ENCODE measurements at places on chromosomes 6 and 20. TPM values are rescaled to one million over a fixed set of nuclear protein-coding genes. Genes with fewer than 3 reads are reported as not detected.

UNC5CL gene
- 1.8 TPM for total RNA-seq

GINS1 gene
- 31.2 TPM for total RNA-seq

MROH8 gene
- total RNA-seq: 1.6 TPM

CBLN4 gene
- total RNA-seq: not detected

WFDC5 gene
- total RNA-seq: not detected

PRKN gene
- total RNA-seq: 0.55 TPM

DLL1 gene
- 0.79 TPM for total RNA-seq

SYCP2 gene
- total RNA-seq: 3.8 TPM

TSBP1 gene
- total RNA-seq: not detected

MUCL3 gene
- not detected for total RNA-seq

TREML1 gene
- not detected for total RNA-seq

DNA sequence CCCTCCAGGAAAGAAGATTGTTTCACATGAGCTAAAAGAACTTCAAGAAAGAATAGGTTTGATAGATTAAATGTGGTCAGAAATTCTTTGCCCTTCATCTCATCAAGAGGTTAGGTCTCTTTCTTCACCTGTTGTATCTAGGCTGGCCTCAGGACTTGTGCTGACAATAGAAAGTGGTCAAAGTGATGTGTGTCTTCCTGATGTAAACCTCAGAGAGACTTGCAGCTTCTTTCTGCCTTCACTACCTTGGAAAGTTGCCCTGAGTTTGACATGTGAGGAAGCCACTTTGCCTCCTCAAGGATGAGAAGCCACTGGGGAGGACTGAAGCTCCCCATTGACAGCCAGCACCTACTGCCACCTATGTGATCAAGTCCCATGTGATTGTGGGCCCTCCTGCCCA is 46.3 kb downstream of the TBPL1 start:
- no peak overlapping the region for H3K4me3 ChIP-seq
- no peak overlapping the region for H3K27ac ChIP-seq
- DNase-seq: no peak
- H3K4me1 ChIP-seq: no peaks in the 10 kb centered on the region
- H3K27me3 ChIP-seq: no peaks in the 10 kb centered on the region

DNA sequence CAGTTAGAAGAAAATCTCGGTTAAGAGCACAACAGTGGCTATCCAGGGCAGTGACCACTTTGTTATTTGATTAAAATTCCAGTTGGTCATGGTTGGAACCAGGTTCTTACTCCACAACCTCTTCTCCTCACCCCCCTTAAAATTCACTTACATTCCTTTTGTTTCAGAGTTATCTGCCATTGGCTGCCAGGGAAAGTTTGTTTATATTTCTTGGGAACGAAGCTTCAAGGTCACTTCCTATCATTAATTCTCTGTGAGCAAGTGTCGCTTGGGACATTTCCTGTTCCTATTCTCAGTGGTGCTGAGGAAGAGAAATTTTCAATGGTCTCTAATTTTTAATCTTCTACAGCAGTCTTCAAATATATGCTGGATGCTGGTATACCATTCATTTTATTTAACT is 121.1 kb upstream of the COL21A1 start:
- H3K27ac ChIP-seq: no peak overlapping the region
- no peaks in the 10 kb centered on the region for H3K4me1 ChIP-seq
- no peaks in the 10 kb centered on the region for H3K36me3 ChIP-seq
- H3K27me3 ChIP-seq: no peaks in the 10 kb centered on the region

DNA sequence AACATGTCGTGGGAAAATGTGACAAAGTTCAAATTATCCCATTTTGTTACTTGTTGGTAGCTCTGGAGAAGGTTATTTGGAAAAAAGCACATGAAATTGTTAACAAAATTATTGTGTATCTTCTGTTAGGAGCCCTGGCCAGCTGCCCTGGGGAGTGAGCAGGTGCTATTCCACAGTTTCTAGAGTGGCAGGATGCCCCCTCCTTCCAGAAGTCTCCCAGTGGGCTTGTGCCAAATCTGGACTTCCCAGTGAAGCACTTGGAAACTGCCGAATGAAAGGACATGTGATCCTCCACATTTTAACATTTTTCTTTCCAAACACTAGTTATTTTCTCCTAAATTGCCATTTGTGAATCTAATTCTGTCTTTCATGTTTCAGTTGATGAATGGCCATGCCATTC is 66.9 kb upstream of the CLDN20 start:
- no peak overlapping the region for H3K4me3 ChIP-seq
- no peaks in the 10 kb centered on the region for H3K36me3 ChIP-seq
- H3K27me3 ChIP-seq: no peaks in the 10 kb centered on the region
- H3K27ac ChIP-seq: no peak overlapping the region

DNA sequence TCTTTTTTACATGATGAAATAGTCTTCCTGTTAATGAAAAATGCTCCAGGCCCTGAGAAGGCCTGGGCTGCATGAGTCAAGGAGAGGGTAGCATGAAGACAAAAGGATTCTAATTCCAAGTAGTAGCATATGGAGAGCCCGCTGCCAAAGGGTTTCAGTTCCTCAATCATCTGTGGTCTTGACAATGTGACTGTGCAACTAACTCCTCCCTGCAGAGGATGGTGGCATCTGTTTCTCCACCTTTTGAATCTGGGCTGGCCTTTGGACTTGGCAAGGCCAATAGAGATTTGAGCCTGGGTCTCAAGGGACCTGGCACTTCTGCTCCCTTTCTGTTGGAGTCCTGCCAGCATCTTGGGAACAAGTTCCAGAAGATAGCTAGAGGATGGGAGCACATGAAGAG is 35.1 kb upstream of the ANKEF1 start:
- peaks cover 4% of the 10 kb centered on the region for H3K27me3 ChIP-seq
- H3K27ac ChIP-seq: no peak overlapping the region
- no peak for DNase-seq
- no peaks in the 10 kb centered on the region for H3K4me1 ChIP-seq
- H3K36me3 ChIP-seq: no peaks in the 10 kb centered on the region

- no peaks in the 10 kb centered on the region for H3K4me1 ChIP-seq
- H3K4me3 ChIP-seq: no peak overlapping the region
Measured at GRCh38 chr20:1934721-1935573, 39.7 kb downstream of the SIRPA start.

DNA sequence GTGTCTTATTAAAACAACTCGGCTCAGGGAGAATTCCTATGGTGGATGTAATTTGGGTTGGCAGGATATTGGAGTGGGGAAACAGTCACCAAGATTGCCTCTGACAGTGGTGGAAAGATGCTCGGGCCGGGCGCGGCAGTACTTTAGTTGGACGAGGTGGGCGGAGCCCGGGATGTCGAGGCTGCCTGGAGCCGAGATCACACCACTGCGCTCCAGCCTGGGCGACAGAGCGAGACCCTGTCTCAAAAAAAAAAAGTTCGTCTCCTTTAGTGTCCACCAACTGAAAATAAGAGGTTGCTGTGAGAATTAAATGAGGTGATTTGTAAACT is 621 bp downstream of the NOL7 start:
- peaks cover 36% of the 10 kb centered on the region for H3K36me3 ChIP-seq
- no peaks in the 10 kb centered on the region for H3K27me3 ChIP-seq
- DNase-seq: no peak
- H3K4me1 ChIP-seq: peaks cover 24% of the 10 kb centered on the region
- H3K4me3 ChIP-seq: peak overlapping the region; percentile 92

GRCh38 chr6:44556046-44556445 is 168.5 kb downstream of the CDC5L start:
- H3K4me1 ChIP-seq: no peaks in the 10 kb centered on the region
- H3K27me3 ChIP-seq: peaks cover 7% of the 10 kb centered on the region
- H3K36me3 ChIP-seq: no peaks in the 10 kb centered on the region
- H3K27ac ChIP-seq: no peak overlapping the region
- no peak for DNase-seq

DNA sequence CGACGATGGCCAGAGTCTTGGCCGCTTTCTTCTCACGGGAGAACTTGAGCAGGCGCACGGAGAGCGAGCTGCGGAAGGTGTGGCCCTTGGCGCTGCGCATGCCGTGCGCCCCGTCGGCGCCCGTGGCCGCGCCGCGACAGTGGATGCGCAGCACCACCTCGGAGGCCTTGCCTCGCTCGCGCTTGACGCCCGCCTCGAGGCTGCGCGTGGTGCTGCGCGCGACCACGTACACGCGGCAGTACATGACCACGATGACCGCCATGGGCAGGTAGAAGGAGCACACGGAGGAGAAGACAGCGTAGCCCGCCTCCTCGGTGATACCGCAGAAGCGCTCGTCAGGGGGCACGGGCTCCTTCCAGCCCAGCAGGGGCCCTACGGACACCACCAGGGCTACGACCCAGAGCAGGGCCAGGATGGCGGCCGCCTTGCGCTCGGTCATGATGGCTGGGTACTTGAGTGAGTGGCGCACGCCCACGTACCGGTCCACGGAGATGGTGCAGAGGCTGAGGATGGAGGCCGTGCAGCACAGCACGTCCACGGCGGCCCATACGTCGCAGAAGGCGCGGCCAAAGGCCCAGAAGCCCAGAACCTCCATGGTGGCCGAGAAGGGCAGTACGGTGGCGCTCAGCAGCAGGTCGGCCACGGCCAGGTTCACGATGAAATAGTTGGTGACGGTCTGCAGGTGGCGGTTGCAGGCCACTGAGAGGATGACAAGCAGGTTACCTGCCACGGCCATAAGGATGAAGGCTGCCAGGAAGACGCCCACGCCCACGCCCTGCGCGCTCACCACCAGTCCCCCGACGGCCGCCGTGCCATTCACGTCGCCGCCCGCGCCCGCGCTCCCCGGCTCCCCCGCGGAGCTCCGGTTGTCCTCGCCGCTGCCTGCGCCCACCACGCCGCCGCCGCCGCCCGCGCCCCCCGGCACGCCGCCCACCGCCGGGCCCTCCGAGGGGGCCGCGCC is 232.8 kb upstream of the RNF24 start:
- H3K4me1 ChIP-seq: no peaks in the 10 kb centered on the region
- H3K4me3 ChIP-seq: no peak overlapping the region
- DNase-seq: no peak
- peaks cover 3% of the 10 kb centered on the region for H3K27me3 ChIP-seq

DNA sequence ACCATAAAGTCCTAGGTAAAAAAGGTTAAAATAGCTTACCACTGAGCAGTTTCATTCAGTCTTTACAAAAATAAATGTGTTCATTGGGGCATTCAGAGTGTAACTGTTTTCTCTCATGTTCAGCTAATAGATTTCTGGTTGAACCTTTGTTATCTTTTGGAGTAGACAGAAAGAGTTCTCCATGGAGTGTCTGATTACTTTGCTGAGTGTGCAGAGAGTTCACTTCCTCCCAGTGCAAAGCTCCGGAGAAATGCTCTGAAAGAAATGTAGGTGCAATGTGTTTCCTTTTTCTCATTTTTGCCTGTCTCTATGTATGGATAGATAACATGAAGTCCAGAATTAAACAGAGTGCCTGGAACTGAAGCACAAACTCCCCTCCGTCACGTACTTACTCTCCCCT is 52.6 kb downstream of the JAG1 start:
- H3K27me3 ChIP-seq: no peaks in the 10 kb centered on the region
- DNase-seq: no peak
- H3K4me3 ChIP-seq: no peak overlapping the region
- H3K36me3 ChIP-seq: no peaks in the 10 kb centered on the region
- H3K4me1 ChIP-seq: no peaks in the 10 kb centered on the region
- no peak overlapping the region for H3K27ac ChIP-seq

- no peaks in the 10 kb centered on the region for H3K27me3 ChIP-seq
- no peak overlapping the region for H3K4me3 ChIP-seq
- no peak for DNase-seq
- H3K27ac ChIP-seq: no peak overlapping the region
Measured at GRCh38 chr6:129447198-129447565, 262.8 kb downstream of the ARHGAP18 start.

DNA sequence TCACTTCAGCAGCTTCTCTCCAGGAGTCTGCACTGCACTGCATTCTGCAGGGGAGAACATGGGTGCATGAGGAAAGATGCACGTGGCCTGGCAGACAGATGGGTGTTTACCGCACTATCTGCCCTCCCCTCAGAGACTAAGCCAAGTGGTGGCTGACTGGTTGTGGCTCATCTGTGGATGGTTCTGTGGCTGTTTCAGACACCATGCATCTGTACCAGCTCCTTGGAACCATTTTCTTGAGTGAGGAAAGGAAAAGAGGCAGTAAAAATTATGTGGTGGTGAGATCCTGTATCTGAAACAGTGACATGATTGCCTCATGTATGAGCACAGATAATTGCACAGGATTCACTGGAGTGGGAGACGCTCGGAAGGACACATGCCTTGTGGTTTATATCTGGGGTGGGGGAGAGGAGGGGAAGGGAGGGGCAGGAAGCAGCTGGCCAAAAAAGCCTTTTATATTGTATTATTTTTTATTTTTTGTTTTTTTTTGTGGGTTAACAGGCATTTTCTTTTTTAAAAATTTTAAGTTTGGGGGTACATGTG is 161.7 kb downstream of the ERMARD start:
- H3K4me1 ChIP-seq: no peaks in the 10 kb centered on the region
- H3K4me3 ChIP-seq: no peak overlapping the region
- no peak overlapping the region for H3K27ac ChIP-seq
- no peak for DNase-seq
- H3K27me3 ChIP-seq: no peaks in the 10 kb centered on the region

DNA sequence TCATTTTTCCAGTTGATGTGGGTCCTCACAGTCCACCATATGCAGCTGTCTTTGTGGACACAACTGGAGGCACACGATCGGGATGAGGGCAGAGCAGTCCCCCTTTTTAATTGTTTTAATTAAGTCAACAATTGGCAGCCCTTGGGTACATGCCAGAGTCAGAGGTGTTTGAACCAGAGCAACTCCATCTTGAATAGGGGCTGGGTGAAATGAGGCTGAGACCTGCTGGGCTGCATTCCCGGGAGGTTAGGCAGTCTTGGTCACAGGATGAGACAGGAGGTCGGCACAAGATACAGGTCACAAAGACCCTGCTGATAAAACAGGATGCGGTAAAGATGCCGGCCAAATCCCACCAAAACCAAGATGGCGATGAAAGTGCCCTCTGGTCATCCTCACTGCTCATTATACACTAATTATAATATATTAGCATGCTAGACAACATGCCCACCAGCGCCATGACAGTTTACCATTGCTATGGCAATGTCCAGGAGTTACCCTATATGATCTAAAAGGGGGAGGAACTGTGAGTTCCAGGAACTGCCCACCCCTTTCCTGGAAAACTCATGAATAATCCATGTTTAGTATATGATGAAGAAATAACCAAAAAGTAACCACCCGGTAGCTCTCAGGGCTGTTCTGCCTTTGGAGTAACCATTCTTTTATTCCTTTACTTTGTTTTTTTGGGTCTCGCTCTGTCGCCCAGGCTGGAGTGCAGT is 31.8 kb upstream of the BLCAP start:
- DNase-seq: no peak
- H3K27me3 ChIP-seq: peaks cover 9% of the 10 kb centered on the region
- no peak overlapping the region for H3K4me3 ChIP-seq
- H3K4me1 ChIP-seq: no peaks in the 10 kb centered on the region

GRCh38 chr20:54577637-54578036 is 102.2 kb downstream of the DOK5 start:
- H3K36me3 ChIP-seq: no peaks in the 10 kb centered on the region
- DNase-seq: no peak
- H3K4me1 ChIP-seq: no peaks in the 10 kb centered on the region
- H3K27ac ChIP-seq: no peak overlapping the region

- H3K27me3 ChIP-seq: peaks cover 17% of the 10 kb centered on the region
- no peaks in the 10 kb centered on the region for H3K36me3 ChIP-seq
- no peak for DNase-seq
Measured at GRCh38 chr6:50829898-50830444, 11.3 kb downstream of the TFAP2B start.
